ENCODE measurements at places on chromosomes 11 and 22. TPM values are rescaled to one million over a fixed set of nuclear protein-coding genes. Genes with fewer than 3 reads are reported as not detected.

DNA sequence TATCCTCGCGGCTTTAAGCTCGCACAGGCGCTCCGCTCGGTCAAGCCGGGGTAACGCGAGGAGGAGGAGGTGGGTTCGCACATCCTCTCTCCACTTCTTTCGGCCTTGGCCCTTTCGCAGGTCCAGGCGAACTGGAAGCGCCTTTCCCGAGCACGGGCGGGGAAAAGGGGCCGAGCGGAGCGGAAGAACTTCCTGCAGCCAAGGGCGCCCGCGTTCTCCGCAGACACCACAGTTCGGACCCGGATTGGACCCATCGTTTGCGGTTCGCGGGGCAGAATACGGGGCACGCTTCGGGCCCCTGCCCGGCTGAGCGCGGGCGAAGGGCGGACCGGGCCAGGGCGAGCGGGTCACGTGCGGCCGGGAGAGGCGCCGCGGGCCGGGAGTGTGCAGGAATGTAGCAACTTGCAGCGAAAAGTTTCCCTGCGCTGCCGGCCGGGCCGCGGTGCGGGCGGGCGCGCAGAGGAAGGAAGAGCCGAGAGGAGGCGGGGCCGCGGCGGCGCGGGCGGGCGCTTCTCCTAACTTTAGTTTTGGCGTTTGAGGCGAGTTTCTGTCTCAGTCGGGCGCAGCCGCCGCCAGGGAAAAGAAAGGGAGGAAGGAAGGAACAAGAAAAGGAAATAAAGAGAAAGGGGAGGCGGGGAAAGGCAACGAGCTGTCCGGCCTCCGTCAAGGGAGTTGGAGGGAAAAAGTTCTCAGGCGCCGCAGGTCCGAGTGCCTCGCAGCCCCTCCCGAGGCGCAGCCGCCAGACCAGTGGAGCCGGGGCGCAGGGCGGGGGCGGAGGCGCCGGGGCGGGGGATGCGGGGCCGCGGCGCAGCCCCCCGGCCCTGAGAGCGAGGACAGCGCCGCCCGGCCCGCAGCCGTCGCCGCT is at the start of gene YAP1:
TSS of gene YAP1 (plus strand) at position 552 of the 865 bp plus-strand sequence. CDS start 402 bp downstream, outside the sequence.
- peak; percentile 55 for DNase-seq

GRCh38 chr22:38202437-38203089 is 769 bp downstream of the MAFF start:
- peak; percentile 60 for DNase-seq

DNA sequence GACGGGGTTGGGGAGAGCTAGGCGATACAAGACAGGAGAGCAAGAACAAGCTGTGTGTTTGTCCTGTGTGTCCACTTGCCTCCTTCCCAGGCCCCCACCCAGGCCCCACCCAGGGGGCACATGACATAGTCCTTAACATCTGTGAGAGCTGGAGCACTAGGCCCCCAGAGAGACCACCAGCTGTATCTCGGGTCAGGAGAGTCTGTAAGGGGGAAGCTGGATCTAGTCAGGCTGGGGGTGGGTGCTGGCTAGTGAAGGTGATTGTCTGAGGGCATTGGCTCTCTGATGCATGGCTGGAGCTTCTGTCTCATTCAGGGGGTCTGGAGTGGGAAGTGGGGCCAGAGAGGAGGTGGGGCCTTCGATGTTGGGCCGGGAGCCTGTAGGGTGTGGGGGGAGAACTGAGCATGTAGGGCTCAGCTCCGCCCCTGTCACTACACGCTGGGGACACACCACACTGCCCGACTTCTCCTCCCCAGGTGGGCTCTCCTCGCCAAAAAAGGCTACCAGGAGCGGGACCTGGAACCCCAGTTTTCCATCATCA is 571 bp downstream of the P2RX6 start:
- no peak for DNase-seq

DNA sequence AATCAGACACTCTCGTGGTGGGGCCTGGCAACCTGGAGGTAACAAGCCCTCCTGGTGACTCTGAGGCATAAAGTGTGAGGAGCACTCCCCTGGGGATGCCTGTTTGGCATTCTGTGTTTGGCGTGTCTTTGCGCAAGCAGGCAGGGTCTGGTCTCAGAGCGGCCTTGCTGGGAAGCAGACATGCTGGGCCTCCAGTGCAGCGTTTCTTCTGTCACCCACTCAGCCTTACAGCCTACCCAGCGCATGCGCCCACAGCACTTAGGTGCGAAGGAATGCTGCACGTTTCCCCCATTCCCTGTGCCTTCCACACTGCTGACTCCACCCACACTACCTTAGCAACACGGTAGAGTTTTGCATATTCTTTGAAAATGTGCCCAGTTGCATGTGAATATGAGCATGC is 7.4 kb upstream of the CXCR5 start:
- no peak for DNase-seq

GRCh38 chr11:112513417-112513816 is 252.8 kb upstream of the PLET1 start:
- DNase-seq: no peak

The OR52N5 gene
- not detected for total RNA-seq

The SNX19 gene
- total RNA-seq: 46.5 TPM

The LRRC51 gene
- 11.4 TPM for total RNA-seq

The GAL3ST1 gene
- total RNA-seq: 0.94 TPM

The ZNF202 gene
- 17.5 TPM for total RNA-seq
